Activated T-cell treated with anti-CD3 and anti-CD28 coated beads for 1 hour (primary cell): ENCODE measurements at places on chromosomes 2 and 18.

DNA sequence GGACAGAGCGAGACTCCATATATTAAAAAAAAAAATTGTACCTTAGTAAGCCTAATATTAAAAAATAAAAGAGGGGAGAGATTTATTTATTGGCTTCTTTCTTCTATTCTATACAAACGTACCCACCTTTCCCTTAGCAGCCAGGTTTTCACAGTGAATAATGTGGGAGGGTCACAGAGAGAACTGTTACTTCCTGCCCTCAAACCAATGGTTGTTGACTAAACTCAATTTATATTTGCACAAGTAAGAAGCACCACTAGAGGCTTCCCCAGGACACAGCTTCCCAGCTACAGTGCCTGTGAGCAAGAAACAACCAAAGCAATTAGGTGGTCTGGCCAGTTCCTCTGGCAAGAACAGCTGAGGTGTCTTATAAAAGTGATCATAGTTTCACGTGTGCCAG, 28.9 kb upstream of the GALR1 start:
- no peak for DNase-seq

- no peak for DNase-seq
Observed at GRCh38 chr18:41462946-41463345, 492.1 kb upstream of the PIK3C3 start.

DNA sequence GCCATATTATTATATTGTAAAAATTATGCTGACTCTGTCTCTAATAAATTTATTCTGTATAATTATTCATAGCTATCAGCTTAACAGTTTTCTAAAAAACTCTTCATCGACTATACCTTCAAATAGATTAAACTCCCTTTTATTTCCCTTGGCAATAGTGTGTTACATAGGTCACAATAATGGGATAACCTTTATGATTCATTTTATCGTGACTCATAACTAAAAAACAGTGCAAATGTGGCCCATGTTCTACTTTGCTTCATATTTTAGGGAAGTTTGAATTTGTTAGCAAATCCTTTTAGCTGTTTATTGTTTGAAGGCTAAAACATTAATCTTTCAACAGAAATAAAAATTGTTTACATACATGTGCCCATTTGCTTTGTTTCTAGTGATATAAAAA, 783.2 kb upstream of the CDH2 start:
- DNase-seq = no peak

DNA sequence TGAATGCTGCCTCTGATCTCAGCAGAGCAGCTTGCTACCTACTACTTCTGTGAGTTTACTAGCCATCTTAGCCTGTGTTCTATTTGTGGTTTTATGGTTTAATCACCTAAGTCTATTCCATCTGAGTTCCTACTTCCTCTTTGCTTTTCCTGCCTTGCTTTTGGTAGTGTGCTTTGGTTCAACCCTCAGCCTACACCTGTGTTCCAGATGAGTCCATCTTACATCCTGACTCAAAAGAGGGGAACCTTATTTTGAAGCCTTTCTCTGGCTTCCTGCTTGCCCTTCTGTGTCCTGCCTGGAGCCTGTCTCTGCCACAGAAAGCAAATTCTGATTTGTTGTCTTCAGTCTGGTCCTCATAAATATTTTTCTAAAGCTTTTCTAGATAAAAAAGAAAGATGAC, 530.3 kb upstream of the MEX3C start:
- DNase-seq = no peak

DNA sequence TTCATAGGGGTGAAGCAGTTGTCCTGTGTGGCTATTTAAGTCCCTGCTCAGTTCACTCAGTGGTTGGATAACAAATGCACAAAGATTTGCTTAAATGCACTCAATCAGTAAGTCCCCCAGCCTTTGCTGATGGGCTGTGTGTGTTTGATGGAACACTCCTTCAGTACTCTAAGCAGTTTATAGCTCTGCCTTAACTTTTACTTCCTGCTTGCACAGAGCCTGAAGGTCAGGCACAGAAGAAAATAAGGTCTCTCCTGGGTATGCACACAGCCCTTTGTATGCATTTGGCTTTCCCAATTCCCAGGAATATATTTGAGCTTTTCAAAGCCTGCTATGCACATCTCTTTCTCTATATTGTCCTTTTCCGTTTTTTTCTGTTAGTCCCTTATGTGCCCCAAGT, 208.7 kb upstream of the STK17B start:
- no peak for DNase-seq

- DNase-seq = no peak
Observed at GRCh38 chr2:129934044-129934822, 45.2 kb upstream of the RAB6C start.

- no peak for DNase-seq
Observed at GRCh38 chr2:226030369-226030768, 630.9 kb downstream of the NYAP2 start.

GRCh38 chr2:195447323-195447975, 209.6 kb upstream of the SLC39A10 start:
- no peak for DNase-seq

DNA sequence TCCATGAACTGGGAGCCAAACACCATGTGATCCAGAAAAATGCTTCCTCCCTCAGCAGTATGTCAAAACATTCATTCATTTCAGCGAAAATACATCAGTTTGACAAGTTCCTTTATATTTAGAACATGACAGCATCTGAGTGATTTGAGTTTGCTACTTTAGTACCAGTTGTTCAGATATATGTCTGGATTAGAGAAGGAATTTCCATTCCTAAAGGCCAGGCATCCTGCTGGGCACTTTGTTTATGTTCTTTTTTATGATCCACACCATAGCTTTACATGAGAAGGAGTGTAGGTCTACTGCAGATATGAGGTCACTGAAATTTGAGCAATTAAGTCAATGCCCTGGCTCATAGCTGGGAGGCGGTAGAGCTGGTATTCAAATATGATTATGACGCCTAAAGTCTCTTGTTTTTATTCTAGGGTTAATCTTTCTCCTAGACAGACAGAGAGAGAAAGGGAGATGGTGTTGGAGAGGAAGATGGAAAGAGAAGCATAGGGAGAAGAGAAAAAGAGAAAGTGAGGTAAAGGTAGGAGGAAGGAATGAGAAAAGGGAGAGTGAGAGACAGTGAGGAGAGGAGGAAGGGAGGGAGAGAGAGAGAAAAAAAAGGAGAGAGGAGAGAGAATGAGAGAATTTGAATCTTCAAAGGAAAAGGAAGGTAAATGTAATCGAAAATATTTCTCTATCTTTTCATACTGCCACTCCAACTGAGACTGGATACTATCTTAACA, 839.5 kb upstream of the FANCL start:
- DNase-seq = no peak

- no peak for DNase-seq
Observed at GRCh38 chr2:81583311-81584108, 1279.0 kb upstream of the LRRTM1 start.

DNA sequence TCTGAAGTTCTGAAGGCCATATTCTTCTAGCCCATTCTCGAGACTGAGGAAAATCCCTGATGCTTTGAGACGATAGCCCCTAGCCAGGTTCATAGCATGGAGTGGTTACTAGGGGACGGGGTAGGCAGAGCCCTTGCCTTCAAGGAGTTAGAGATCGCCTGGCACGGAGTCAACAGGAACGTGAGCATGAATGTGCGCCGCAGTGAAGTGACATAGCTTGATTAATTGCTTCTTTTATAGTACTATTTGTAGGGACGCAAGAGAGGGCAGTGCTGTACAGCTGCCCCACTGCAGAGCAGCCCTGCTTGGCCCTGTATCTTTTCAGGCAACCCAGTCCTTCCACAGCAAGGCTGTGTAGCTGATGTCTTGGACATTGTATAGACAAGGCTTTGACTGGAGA, 26.2 kb downstream of the HRH4 start:
- no peak for DNase-seq

DNA sequence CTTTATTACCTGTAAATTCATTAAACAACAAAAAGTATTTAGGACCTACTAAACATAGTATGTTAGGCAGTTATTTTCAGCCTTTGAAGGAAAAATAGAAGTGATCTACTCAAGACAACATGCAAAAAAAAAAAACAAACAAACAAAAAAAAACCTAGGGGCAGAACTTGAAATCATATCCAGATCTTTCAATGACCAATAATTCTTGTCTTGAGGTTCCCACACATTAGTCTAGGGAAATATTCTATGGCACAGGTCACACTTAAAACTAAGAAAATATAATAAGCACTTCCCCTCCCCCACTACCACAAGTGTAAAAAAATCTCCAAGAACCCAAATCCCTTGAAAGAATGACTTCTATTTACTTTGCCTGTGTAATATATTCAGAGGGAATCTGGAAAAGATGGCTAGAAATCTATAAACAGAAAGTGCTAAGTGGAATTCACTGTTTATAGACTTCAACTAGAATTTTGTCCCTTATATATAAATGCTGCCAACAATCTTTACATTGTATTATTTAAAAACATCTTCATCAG, 3.5 kb downstream of the PELI1 start:
- no peak for DNase-seq

GRCh38 chr2:234341306-234341985, 155.4 kb downstream of the ARL4C start:
- no peak for DNase-seq

DNA sequence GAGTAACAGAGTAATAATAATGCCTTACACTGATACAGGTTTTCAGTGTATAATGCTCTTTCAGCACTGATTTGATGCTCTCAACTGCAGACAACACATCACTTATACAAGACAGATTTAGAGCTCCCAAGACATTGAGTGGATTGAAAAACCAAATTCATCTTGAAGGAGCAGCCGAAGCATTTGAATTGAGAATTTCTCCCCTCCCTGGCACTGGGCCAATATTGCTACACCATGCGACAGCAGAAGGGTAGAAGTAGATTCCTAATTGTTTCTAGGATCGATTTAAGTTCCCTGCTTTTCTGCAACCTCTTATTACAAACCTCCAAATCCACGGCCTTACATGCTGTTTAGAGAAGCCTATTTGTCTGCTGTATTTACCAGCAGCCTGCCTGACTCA, 15.5 kb downstream of the CENPA start:
- no peak for DNase-seq

- no peak for DNase-seq
Observed at GRCh38 chr2:124692707-124693106, 667.6 kb downstream of the CNTNAP5 start.

DNA sequence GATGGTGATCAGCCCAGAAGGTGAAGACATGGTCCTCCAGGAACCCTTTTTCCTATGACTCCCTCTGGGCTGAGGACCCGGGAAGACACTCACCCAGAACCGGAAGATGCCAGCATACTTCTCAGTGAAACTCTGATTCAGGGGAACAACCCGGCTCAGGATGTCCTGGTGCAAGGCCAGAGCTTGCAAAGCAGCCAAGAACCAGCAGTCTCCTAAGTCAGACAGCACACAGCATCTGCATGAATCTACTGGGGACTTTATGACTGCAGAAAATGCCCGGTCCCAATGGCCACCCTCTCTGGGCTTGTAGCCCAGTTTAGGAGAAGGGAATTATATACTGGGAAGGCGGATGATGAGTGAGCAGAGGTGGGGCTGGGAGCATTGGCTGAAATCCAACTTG, 15.3 kb downstream of the CAPN14 start:
- no peak for DNase-seq

DNA sequence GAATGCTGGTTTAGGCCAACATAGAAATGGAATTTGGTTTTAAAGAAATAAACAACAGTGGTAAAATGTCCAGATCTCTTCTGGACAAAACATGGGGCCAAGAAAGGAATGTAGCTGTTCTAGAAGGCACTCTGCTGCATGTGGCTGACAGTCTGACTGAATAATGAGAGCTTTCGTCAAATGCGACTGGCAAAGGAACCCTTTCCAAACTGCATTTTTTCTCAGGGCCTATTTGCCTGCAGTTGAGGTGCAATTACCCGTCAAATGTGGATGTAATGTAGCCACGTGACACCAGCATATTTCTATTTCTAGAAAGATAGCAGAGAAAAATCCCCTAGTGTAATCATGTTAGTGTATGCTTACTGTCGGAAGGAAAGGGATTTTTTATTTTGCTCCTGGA, 741.2 kb downstream of the NRXN1 start:
- DNase-seq = no peak

DNA sequence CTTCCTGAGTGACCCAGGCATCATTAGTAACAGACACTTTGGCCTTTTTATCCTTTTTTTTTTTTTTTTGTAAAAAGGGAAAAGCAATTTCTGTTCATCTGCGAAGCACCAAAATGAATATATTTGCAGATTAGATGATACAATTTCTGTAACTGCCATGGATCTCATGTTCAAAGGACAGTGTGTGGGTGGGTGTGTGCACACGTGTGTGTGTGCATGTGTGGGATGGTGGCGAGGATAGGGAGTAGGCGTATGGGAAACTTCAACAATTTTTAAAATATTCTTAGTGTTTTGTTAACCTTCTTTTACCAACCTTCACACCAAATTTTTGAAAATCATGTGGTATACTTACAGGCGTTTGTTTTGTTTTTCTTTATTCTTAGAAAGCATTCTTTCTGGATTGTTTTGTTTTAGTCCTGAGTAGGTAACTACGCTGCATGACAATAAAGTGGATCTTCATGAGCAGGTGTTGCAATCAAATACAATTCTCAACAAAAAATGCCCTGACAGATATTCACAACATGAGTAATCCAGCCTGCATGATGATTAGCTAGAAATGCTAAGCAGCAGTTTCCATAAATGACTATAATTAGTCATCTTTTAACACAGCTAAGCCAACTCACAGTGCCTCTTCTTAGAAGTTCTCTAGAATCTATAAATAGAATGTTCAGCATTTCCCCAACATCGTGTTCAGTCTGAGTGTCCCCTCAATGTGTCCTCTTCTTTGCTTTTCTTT, 53.5 kb upstream of the RMDN2 start:
- DNase-seq = no peak
